ENCODE measurements at places on chromosomes 3 and 15. TPM values are rescaled to one million over a fixed set of nuclear protein-coding genes. Genes with fewer than 3 reads are reported as not detected.

MORC1 gene
- 0.88 TPM for total RNA-seq

SLC2A2 gene
- total RNA-seq, result not detected

RBPMS2 gene
- total RNA-seq, result 2.9 TPM

DNA sequence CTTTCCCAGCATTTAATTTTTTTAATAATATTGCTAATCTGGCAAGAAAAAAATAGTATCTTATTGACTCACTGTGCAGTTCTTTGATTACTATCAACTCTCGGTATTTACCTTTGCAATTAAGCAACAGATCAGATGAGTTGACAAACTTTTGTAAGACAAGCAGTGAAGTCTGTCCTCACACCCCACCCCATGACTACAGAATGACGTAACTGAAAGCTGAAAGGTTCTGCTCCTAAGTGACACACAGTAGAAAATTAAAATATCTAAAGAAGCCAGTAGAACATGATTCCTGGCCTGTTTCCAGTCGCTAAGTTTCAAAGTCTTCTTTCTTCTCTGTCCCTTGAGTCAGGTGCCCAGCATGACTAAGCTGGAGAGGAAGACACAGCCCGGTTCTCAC lies 135.5 kb downstream of the STT3B start:
- no peak overlapping the region for H3K27ac ChIP-seq
- no peak overlapping the region for H3K4me3 ChIP-seq
- DNase-seq, result no peak
- peaks cover 9% of the 10 kb centered on the region for H3K4me1 ChIP-seq
- no peaks in the 10 kb centered on the region for H3K27me3 ChIP-seq

DNA sequence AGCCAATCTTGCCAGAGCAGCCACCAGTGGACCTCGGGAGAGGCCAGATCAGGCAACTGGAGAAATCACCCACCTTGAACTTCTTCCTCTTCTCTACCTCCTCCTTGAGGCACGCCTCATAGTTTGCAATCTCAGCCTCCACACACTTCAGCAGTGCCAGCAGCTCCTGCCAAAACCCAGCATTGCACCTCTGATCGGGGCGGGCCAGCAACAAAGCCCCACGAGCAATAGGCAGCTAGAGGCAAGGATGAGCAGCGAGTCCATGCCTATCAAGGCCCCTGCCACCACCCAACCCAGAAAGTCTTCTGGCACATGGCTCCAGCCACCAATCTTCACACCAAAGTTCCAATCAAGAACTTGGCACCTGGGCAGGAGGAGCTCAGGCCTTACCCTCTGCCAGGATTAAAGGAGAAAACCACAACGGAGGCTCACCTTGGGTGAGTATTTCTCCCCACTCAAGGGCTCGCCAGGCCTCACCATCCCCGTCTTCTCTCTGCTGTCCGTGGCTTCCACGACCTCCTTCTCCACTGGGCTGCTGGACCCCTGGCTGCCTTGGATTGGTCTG lies 42.1 kb downstream of the SEMA3G start:
- no peak for DNase-seq
- H3K36me3 ChIP-seq, result peaks cover 6% of the 10 kb centered on the region
- no peaks in the 10 kb centered on the region for H3K4me1 ChIP-seq
- no peak overlapping the region for H3K4me3 ChIP-seq

ERC2 gene
- 1.4 TPM for total RNA-seq

DNA sequence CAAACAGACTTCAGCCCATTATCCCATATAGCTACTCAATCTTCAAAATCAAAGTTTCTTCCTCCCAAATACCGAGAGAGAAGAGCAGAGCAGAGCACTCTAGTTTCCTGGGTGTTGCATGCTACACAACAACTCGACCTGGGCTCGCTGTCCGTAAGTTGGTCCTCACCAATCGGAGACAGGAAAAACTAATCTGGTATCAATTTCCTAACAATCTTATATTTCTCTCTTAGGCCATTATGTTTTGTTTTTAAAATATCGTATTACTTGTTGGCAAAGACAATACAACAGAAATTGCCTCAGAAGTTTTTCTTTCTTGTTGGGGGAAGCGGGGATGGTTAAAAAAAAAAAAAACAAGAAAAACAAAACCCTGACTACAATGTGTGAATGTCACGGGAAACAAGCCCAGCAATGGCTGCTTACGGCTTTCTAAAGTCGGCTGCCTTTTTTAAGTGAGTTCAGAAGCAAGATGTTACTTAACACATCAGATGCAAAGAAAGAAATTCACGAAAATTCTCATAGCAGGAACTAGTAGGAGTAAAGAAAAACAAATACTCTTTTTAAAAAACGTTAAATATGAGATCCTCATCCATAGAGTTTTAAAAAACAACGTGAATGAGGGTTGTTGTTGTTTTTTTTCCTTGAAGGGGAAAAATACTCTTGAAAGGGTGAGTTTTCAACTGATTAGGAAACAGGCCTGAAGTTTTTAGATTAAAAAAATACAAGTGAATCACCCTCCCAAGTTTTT lies 1.9 kb downstream of the VGLL4 start:
- H3K27me3 ChIP-seq, result no peaks in the 10 kb centered on the region
- no peaks in the 10 kb centered on the region for H3K36me3 ChIP-seq
- H3K27ac ChIP-seq, result peak overlapping the region; percentile 96
- H3K4me1 ChIP-seq, result peaks cover 42% of the 10 kb centered on the region
- peak; percentile 26 for DNase-seq
- H3K4me3 ChIP-seq, result peak overlapping the region; percentile 78

- H3K36me3 ChIP-seq, result no peaks in the 10 kb centered on the region
- no peaks in the 10 kb centered on the region for H3K27me3 ChIP-seq
- no peak overlapping the region for H3K27ac ChIP-seq
- H3K4me3 ChIP-seq, result no peak overlapping the region
- DNase-seq, result no peak
These were observed 140.0 kb downstream of the MEIS2 start for GRCh38 chr15:36960179-36960946.

DNA sequence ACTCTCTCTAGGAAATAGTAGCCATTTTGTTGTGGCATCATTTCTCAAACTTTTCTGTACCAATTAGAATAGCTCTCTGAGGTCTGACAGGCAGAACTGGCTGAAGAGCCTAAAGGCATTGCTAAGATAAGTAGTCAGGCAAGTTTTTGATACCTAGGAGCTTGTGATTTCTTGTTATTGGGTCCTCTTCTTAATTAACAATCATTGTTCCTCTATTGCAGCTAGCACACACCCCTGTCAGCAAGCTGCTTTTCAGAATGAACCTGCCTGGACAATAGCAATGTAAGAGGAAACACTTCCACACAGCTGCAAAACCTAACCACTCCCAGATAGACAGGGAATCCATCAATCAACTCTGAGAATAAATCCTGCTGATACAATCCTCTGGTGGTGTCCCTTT lies 403.9 kb upstream of the TBL1XR1 start:
- H3K27me3 ChIP-seq, result no peaks in the 10 kb centered on the region
- no peak for DNase-seq
- no peak overlapping the region for H3K4me3 ChIP-seq

DNA sequence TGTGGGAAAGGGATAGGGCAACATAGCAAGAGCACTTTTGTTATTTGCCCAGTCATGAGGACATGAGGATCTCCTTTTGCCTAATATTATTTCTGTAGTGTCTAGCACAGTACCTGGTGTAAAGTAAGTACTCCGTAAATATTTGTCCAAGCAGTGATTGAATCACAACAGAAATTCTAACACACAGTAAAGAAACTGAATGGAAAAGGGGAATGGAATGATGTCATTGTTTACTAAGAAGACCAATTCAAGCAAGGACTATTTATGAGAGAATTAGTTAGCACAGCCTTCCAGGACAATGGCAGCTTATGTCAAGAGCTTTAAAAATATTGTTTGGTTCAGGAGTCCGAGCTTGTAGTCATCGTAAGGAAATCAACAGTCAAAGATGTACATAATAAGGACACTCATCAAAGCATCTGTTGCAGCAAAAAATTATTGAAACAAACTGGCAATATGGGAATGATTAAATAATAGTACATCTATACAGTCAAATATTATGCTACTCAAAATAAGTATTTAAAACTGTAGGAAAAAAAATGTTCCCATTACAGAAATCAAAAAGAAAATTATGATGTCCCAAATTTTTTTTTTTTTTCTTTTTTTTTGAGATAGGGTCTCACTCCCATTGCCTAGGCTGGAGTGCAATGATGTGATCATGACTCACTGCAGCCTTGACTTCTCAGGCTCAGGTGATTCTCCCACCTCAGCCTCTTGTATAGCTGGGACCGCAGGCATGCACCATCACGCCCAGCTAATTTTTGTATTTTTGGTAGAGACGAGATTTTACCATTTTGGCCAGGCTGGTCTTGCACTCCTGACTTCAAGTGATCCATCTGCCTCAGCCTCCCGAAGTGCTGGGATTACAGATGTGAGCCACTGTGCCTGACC lies 17.9 kb downstream of the CAPN7 start:
- no peak for DNase-seq
- no peaks in the 10 kb centered on the region for H3K4me1 ChIP-seq
- H3K4me3 ChIP-seq, result no peak overlapping the region
- no peaks in the 10 kb centered on the region for H3K27me3 ChIP-seq
- no peak overlapping the region for H3K27ac ChIP-seq

- no peak for DNase-seq
- no peak overlapping the region for H3K4me3 ChIP-seq
- H3K4me1 ChIP-seq, result no peaks in the 10 kb centered on the region
- no peaks in the 10 kb centered on the region for H3K36me3 ChIP-seq
- H3K27me3 ChIP-seq, result no peaks in the 10 kb centered on the region
These were observed 257.9 kb downstream of the UBE2E2 start for GRCh38 chr3:23461069-23461468.

CD80 gene
- total RNA-seq, result not detected

GRCh38 chr3:29293421-29293820 lies 12.6 kb downstream of the RBMS3 start:
- no peaks in the 10 kb centered on the region for H3K27me3 ChIP-seq
- H3K27ac ChIP-seq, result no peak overlapping the region
- H3K4me3 ChIP-seq, result no peak overlapping the region
- no peaks in the 10 kb centered on the region for H3K36me3 ChIP-seq
- DNase-seq, result no peak

ZNF860 gene
- not detected for total RNA-seq

DNA sequence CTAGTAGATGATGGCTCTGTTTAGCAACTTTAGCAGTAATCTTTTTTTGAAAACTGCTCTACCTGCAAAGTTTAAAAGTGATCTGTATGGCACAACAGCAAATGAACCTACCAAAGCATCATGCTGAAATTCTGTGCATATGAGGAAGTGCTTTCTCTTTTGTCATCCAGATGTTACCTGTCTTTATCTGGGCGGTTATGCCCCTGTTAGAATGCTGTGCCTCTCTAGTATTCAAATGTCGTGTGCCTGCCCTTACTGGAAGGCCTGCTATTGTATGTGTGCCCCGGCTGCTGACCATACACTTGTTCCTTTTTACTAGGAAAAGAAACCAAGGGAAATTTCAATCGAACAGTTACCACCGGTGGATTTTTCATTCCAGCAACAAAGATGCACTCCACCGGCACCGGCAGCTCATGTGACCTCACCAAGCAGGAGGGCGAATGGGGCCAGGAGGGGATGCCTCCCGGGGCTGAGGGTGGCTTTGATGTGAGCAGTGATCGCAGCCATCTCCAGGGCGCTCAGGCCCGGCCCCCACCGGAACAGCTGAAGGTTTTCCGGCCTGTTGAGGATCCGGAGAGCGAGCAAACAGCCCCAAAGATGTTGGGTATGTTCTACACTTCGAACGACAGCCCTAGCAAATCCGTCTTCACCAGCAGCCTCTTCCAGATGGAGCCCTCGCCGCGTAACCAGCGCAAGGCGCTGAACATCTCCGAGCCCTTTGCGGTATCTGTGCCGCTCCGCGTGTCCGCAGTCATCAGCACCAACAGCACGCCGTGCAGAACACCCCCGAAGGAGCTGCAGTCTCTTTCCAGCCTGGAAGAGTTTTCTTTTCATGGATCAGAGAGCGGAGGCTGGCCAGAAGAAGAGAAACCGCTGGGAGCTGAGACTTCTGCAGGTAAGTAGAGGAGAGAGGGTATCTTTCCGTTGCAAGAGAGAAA lies 61.6 kb downstream of the TMEM39A start:
- H3K27ac ChIP-seq, result no peak overlapping the region
- DNase-seq, result no peak
- H3K27me3 ChIP-seq, result no peaks in the 10 kb centered on the region
- H3K36me3 ChIP-seq, result no peaks in the 10 kb centered on the region
- no peaks in the 10 kb centered on the region for H3K4me1 ChIP-seq

GRCh38 chr15:51186891-51187290 lies 92.2 kb upstream of the TNFAIP8L3 start:
- no peak for DNase-seq
- no peaks in the 10 kb centered on the region for H3K36me3 ChIP-seq
- peaks cover 6% of the 10 kb centered on the region for H3K27me3 ChIP-seq
- H3K4me1 ChIP-seq, result no peaks in the 10 kb centered on the region
- H3K4me3 ChIP-seq, result no peak overlapping the region

SI gene
- not detected for total RNA-seq

DNA sequence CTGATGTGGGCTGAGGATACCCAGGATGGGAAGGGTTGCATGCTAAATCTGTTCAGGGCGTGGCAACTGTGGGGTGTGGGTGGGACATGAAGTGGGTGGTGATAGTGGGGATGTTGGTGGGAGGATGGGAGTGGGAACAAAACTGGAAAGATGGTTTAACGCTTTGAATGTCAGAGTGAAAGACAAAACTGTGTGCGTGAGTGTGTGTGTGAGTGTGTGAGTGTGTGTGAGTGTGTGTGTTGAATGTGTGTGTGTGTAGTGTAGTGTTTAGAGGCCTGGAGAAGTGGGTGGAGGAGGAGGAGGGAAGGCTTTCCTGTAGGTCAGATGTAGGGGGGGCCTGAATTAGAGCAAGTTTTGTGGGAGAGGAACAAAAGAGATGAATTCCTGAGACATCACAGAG lies 44.2 kb upstream of the ONECUT1 start:
- H3K27ac ChIP-seq, result no peak overlapping the region
- DNase-seq, result no peak
- no peaks in the 10 kb centered on the region for H3K4me1 ChIP-seq
- no peak overlapping the region for H3K4me3 ChIP-seq
- H3K36me3 ChIP-seq, result no peaks in the 10 kb centered on the region

DNA sequence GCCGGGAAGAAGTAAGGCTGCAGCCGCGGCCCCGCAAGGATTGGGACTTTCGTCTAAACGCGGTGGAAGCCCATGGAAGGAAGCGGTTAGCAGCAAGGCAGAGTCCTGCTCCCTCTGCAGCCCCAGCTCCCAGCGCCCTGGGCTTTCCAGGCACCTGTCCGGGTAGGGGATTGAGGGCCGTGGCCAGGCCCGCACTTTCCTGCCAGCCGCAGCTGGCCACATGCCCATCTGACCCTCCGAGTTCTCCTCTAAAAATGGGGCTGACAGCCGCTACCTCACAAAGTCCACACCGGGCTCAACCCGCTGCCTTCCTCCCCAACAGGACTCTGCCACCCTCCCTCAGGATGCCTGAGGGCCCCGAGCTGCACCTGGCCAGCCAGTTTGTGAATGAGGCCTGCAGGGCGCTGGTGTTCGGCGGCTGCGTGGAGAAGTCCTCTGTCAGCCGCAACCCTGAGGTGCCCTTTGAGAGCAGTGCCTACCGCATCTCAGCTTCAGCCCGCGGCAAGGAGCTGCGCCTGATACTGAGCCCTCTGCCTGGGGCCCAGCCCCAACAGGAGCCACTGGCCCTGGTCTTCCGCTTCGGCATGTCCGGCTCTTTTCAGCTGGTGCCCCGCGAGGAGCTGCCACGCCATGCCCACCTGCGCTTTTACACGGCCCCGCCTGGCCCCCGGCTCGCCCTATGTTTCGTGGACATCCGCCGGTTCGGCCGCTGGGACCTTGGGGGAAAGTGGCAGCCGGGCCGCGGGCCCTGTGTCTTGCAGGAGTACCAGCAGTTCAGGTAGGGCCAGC lies 1.9 kb downstream of the NEIL1 start:
- H3K27me3 ChIP-seq, result no peaks in the 10 kb centered on the region
- peaks cover 6% of the 10 kb centered on the region for H3K4me1 ChIP-seq
- DNase-seq, result peak; percentile 23
- H3K4me3 ChIP-seq, result peak overlapping the region; percentile 94
- H3K36me3 ChIP-seq, result no peaks in the 10 kb centered on the region
- peak overlapping the region; percentile 74 for H3K27ac ChIP-seq

Data from A673 (cell line).